ENCODE measurements at places on chromosomes 12 and 14.
A peak's percentile ranks its signal among the peaks of the same experiment; 100 is the strongest.

GRCh38 chr14:69039288-69039628 lies 60.2 kb upstream of the ACTN1 start:
- H3K27ac ChIP-seq, result peak overlapping the region; percentile 34
- DNase-seq, result peak; percentile 91
- H3K27me3 ChIP-seq, result no peaks in the 10 kb centered on the region

DNA sequence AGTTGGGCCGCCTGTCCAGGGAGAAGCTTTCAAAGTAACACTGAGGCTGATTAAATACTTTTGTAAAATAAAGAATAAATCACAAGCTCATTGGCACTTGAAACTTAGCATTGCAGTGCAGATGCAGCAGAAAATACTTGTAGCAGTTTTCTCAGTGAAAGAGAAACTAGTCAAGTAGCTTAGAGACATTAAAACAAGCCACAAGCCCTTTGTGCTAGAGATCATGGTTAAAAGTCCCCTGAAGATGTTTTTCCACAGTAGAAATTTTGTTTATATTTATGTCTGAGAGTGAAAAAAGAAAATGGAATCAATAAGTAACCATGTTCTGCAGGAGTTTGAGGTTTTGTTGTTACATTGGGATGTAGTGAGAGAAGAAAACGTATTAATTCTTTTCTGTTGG lies 5.9 kb downstream of the PSEN1 start:
- no peaks in the 10 kb centered on the region for H3K27me3 ChIP-seq
- H3K36me3 ChIP-seq, result no peaks in the 10 kb centered on the region
- H3K4me1 ChIP-seq, result peaks cover 2% of the 10 kb centered on the region
- H3K4me3 ChIP-seq, result no peak overlapping the region

DNA sequence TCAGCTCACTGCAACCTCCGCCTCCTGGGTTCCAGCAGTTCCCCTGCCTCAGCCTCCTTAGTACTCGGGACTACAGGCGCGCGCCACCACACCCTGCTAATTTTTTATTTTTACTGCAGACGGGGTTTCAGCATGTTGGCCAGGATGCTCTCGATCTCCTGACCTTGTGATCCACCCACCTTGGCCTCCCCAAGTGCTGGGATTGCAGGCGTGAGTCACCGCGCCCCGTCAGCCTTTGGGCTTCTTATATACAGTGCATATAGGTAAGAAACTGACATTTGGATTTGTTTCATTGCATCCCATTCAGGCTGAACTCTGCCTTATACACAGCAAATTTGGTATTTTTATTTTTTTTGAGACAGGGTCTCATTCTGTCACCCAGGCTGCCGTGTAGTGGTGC lies 176.8 kb downstream of the ERC1 start:
- H3K4me1 ChIP-seq, result no peaks in the 10 kb centered on the region
- H3K36me3 ChIP-seq, result no peaks in the 10 kb centered on the region
- no peak overlapping the region for H3K27ac ChIP-seq
- H3K27me3 ChIP-seq, result no peaks in the 10 kb centered on the region
- H3K4me3 ChIP-seq, result no peak overlapping the region

GRCh38 chr14:62655166-62655565 lies 390.1 kb downstream of the KCNH5 start:
- no peaks in the 10 kb centered on the region for H3K27me3 ChIP-seq
- DNase-seq, result no peak
- no peak overlapping the region for H3K4me3 ChIP-seq
- H3K4me1 ChIP-seq, result peaks cover 3% of the 10 kb centered on the region

DNA sequence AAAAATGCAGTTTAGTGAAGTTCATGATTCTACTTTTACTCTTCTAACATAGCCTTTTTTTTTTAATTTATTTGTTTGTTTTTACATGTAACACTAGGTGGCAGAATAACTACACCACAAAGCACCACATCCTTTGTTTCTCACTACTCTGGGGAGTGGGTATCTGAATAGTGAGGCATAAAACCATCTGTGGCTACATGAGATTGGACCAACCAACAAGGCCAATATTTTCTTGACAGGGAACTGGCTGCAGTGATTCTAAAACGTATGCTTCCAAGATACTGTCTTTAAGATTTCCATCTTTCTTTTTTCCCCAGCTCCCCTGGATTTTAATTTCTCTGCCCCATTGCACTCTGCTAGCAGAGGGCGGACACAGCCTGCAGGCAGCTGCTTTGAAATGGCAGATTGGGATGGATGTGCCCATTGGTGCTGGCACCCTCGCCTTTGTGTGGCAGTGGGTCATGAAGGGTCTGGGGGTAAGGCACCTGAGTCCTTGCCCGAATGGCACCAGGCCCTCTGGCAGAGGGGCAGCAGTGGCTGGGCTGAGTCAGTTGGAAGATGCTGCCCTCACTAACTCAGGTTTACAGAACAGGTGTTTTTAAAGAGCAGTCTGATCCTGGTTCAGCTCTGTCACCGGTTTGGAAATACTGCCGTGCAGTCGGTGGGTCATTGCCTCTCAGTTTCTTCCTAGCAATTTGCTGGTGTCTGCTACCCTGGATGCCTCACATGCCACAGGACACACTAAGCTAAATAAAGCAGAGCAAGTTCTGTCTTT lies 429.1 kb downstream of the RAD51B start:
- DNase-seq, result peak; percentile 71
- peaks cover 4% of the 10 kb centered on the region for H3K4me1 ChIP-seq
- no peak overlapping the region for H3K4me3 ChIP-seq
- no peaks in the 10 kb centered on the region for H3K27me3 ChIP-seq

- H3K27ac ChIP-seq, result no peak overlapping the region
- no peaks in the 10 kb centered on the region for H3K36me3 ChIP-seq
Observed at GRCh38 chr14:92460541-92460915, 53.1 kb upstream of the RIN3 start.

DNA sequence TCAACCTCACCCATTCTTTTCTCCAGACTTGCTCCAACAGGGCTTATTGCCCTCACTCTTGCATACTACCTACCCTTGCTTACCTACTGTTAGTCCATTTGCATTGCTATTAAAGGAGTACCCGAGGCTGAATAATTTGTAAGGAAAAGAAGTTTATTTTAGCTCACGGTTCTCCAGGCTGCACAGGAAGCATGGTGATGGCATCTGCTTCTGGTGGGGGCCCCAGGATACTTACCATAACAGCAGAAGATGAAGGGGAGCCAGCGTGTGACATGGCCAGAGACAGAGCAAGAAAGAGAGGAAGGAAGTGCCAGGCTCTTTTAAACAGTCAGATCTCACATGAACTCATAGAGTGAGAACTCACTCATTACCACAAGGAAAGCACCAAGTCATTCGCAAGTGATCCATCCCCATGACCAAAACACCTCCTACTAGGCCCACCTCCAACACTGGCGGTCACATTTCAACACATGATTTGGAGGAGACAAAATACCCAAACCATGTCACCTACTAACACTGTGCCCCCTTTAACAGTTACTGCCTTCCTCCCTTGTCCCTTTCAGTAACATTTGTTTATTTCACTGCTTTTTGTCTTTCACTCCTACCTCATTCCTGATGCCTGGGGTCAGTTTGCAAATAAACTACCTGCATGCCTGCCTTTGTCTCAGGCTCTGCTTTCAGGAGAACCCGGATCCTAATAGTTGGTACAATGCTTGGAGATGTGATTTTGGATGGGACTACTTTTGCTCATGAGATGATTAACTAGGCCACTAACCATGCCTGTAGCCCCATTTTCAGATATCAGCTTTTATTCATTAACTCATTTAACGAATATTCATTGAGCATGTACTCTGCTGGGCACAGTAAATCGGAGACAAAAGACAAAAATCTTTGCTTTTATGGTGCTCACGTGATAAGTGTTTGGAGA lies 41.6 kb upstream of the CSRP2 start:
- no peak for DNase-seq
- no peak overlapping the region for H3K27ac ChIP-seq
- H3K36me3 ChIP-seq, result no peaks in the 10 kb centered on the region
- no peaks in the 10 kb centered on the region for H3K4me1 ChIP-seq
- H3K27me3 ChIP-seq, result no peaks in the 10 kb centered on the region
- no peak overlapping the region for H3K4me3 ChIP-seq

DNA sequence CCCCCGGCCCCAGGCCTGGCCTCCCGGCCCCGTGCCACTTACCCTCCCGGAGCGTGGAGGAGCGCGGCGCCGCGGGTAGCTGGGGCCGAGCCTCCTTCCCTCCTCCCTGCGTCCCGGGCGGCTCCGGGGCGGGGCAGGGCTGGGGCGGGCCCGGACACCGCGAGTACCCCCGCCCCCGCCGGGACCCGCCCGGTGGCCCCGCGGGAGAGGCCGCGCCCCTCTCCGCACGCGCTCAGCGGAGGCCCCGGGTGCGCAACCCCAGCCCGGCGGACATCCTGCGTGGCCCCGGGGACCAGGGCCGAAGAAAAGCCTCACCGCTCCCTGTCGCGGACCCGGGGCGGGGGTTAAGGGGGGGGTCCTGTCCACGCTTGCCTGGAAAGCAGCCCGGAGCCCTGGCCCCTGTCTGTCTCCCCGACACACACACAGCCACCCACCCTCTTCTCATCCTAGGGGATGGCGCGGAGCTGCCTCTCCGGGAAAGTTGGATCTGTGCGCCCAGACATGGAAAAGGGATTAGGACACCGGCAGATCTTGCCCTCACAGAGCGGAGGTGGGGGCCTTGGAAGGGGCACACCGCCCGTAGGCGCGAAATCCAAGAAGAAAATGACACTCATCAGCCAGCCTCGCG lies at the start of gene SYNE3:
Gene SYNE3, minus strand, starts transcription at position 97 of the 628 bp plus-strand sequence. CDS start 40,829 bp downstream, outside the sequence.
- peak within 1 kb of the TSS; percentile 6 for H3K4me3 ChIP-seq
- no peak for DNase-seq
- peak within 1 kb of the TSS; percentile 17 for H3K27ac ChIP-seq
- no peaks in the 10 kb centered on the region for H3K36me3 ChIP-seq

DNA sequence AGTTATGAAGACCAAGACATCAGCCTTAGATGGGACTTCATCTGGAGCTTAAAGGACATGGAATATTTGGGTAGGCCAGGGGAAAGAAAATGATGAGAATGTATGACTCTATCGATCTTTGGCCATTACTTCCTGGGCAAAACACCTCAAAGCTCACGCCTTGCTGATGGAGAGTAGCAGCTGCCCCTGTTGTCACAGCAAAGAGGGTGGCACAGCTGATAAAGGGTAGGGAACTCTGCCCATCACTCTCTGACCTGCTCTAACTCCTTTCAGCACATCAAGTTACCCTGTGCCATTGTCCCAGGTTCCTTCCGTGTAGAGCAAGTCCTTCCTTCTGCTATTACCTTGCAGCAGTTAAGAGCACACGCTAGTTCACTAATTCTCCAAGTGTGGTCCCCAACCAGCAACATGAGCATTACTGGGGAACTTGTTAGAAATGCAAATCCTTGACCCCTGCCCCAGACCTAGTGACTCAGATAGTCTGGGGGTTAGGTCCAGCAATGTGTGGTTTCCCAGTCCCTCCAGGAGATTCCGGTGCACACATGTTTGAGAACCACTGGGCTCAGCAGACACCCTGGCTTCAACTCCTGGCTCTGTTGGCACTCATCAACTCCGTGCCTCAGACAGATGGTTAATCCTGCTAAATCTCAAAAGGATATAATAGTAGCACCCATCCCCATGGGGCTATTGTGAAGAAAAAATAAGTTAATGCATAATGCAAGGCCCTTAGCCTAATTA lies 93.7 kb upstream of the EEA1 start:
- peaks cover 18% of the 10 kb centered on the region for H3K4me1 ChIP-seq
- H3K27ac ChIP-seq, result peak overlapping the region; percentile 2
- H3K36me3 ChIP-seq, result no peaks in the 10 kb centered on the region
- DNase-seq, result peak; percentile 68
- H3K27me3 ChIP-seq, result no peaks in the 10 kb centered on the region

DNA sequence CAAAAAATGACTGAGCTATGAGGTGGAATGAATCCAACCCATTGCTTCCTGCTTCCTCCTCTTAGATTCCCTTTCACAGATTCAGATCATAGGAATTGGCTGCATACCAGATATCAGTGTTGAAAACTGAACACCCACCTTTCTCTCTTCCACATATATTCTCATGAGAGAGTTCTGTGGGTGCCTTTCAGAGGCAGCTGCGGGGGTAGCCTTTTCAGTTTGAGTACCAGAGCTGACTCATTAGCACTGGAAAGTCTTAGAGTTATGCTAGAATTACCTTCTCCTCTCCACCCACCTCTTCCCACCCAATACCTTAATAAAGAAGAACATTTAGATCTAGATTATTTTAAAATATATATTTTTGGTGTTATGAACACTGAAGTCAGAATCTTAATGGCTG lies 495.4 kb upstream of the SEL1L start:
- no peaks in the 10 kb centered on the region for H3K27me3 ChIP-seq
- DNase-seq, result no peak
- H3K4me1 ChIP-seq, result no peaks in the 10 kb centered on the region
- H3K27ac ChIP-seq, result no peak overlapping the region

DNA sequence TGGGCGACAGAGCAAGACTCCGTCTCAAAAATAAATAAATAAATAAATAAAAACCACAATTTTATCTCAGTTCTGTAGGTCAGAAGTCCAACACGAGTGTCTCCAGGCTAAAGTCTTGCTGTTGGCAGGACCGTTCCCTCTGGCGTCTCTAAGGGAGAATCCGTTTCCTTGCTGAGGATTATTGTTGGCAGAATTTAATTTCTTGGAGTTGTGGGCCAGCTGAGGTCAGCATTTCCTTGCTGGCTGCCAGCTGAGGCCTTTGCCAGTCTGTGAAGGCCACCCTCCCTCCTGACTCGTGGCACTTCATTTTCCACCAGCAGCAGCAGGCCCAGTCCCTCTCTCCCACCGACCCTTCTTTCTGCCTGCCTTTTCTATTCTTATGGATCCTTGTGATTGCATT lies 17.2 kb downstream of the PSMC1 start:
- no peak overlapping the region for H3K4me3 ChIP-seq
- no peaks in the 10 kb centered on the region for H3K27me3 ChIP-seq
- H3K36me3 ChIP-seq, result peaks cover 13% of the 10 kb centered on the region
- H3K27ac ChIP-seq, result no peak overlapping the region
- DNase-seq, result no peak

DNA sequence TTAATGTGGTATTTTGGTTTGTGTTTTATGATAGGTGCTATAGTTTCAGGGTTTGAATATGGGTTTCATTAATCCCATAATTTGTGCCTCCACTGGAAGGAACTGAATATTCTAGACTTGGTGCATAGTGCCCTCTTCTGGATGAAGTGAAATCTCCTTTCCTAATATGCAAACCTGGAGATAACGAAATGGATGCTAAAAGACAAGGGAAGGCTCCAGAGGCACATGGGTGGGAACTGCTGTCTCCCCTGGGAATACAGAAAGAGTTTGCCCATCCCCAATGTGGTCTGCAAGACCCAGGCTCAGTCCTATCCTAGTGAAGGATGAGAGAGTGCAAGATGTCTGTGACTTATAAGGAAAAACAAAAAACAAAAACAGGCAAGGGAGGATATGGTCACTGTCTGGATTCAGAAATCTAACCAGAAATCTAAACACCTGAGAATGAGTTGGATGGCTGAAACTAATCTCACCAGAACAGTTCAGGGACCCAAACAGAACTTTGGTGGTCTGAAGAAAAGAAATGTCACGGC lies 142.3 kb upstream of the TMPO start:
- H3K36me3 ChIP-seq, result no peaks in the 10 kb centered on the region
- H3K4me3 ChIP-seq, result no peak overlapping the region

DNA sequence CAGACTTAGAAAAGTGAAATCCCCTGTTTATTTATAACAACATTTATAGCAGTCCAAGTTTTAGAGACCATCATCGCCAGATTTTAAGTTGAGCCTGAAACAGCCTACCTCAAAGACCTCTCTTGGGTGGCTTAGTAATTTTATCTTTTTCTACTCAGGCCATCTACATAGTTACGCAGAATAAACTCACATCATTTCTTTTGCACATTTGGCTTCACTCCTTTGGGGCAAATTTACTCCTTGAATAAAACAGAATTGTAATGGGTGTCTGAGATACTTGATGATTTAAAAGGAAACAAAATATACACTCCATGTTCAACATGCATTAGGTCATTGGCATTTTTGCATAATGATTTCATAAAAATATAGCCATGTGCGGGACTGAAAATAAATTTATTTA lies 104.7 kb upstream of the TSPAN8 start:
- H3K27me3 ChIP-seq, result no peaks in the 10 kb centered on the region
- no peaks in the 10 kb centered on the region for H3K4me1 ChIP-seq
- no peaks in the 10 kb centered on the region for H3K36me3 ChIP-seq
- DNase-seq, result no peak
- H3K27ac ChIP-seq, result no peak overlapping the region
